Epithelial cell of alveolus of lung (primary cell): ENCODE measurements at places on chromosomes 2 and 18. TPM values are rescaled to one million over a fixed set of nuclear protein-coding genes. Genes with fewer than 3 reads are reported as not detected.

Gene SLC5A7
- not detected in 2 replicates for total RNA-seq

Gene STAT4
- 0.64 and 1.9 TPM in 2 replicates for total RNA-seq

Gene C1QL2
- total RNA-seq, result not detected in 2 replicates

Gene CNDP1
- total RNA-seq, result not detected in 2 replicates

Gene TMEM163
- total RNA-seq, result 0.13 TPM in 1 of 2 replicates, not detected in the other

Gene COL5A2
- 427 and 529 TPM in 2 replicates for total RNA-seq

Gene SNTG2
- not detected in 2 replicates for total RNA-seq

Gene NLRC4
- total RNA-seq, result not detected in 2 replicates

Gene SERPINB13
- total RNA-seq, result not detected in 2 replicates

Gene BOK
- 23.3 and 64.8 TPM in 2 replicates for total RNA-seq

Gene HMSD
- 0.16 and 0.78 TPM in 2 replicates for total RNA-seq

Gene VWA3B
- not detected in 2 replicates for total RNA-seq

Gene RGPD4
- total RNA-seq, result not detected in 2 replicates

Gene EGR4
- total RNA-seq, result not detected in 2 replicates

Gene IL36RN
- total RNA-seq, result not detected in 2 replicates
